ENCODE measurements at places on chromosomes 3 and 15.

GRCh38 chr15:65081758-65082157, 5.2 kb downstream of the KBTBD13 start:
- DNase-seq, result no peak

DNA sequence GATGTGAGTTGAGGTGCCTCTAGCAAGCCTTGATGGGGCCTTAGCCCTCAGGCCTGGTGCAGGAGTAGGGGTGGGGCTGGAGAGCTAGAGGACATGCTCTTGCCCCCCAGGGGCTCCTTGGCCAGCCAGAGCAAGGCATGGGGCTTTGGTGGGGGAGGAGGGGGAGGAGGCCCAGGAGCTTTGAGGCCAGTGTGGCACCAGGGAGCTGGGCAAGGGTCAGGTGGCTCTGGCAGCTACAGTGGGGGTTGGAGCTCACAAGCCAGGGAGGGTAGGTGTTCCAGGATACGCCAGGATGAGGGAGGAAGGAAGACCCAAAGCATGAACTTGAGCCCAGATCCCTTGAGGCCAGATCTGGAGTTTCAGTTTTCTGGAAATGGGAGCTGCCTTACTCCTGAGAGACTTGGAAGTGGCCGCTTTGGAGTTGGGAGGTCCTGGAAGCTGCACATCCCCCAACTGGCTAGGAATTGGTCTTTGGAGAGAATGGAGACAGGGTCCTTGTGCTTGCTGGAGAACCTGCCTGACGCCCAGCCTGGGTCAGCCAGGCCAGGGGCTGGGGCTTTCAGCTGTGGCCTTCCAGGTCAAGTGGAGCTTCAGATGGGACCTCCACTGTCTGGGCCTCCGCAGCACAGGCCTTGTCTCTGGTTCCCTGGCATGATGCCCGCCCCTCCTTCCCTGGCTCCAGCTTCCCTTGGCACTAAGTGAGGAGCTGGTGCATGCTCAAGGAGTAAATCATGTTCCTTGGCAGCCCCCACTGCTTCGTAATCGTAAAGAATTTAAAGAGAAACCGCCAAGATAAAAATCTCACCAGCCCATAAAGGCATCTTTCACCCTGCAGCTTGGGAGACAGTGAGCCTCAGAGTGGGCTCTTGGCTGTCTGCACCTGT, 8.7 kb downstream of the SEMA3F start:
- DNase-seq, result no peak

- DNase-seq, result no peak
Observed at GRCh38 chr15:73873889-73874511, 636 bp downstream of the TBC1D21 start.

DNA sequence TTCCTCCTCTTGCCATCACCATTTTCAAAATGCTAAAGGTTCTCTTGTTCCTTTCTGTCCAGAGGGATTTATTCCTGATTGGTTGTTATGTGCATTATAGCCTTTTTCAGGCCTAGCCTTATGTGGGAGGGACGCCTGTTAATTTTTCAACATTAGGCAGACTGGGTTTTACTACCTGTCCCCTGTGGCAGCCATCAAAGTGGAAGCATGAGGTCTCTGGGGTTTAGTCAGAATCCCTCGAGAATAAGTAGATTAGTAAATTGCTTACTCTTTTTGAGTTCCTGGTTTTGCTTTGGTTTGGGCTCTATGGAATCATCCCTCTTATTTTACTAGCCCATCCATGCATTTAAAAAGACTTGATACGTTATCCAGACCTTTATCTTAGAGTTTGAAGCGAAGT, 32.4 kb downstream of the PAK2 start:
- no peak for DNase-seq

- DNase-seq, result no peak
Observed at GRCh38 chr3:5016211-5017161, 37.2 kb downstream of the BHLHE40 start.

DNA sequence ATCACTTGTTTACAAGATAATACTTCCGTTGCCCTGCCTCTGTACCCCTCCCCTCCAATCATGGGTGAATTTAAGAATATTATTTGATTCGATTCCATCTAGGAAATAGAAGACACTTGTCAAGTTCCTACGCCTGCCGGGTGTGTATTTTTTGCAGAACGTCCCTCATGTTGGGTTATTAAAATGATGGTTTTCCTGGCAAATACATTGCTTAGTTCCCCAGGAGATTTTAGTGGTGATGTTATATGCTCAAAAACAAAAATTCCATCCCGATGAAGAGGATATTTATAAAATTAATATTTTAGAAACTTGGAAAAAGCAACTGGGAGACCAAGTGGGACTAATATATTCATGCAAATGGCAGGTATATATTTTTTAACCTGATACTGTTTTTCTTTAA, 548.4 kb downstream of the EDEM1 start:
- DNase-seq, result no peak

GRCh38 chr3:142889212-142890014, 530 bp upstream of the PCOLCE2 start:
- no peak for DNase-seq

DNA sequence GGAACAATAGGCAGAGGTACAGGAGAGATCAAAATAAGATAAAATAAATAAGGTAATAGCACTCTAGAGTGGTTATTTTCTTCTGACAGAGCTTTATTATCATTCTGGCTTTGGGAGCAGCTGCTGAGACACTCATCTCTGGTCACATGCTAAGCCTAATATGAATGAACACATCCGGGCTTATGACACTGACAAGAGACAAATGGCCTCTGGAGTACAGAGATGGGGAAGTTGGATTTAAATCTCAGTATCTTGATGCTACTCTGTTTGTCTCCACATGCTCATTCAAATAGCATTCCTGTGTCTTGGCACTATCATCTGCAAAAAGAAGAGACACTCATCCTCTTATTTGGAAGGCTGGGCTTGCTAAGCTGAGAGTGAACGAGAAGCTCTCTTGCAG, 55.6 kb downstream of the TMEM45A start:
- no peak for DNase-seq

- DNase-seq, result no peak
Observed at GRCh38 chr3:187748050-187748481, 2.8 kb upstream of the BCL6 start.

GRCh38 chr3:69092030-69092516, 7.3 kb downstream of the ARL6IP5 start:
- no peak for DNase-seq

DNA sequence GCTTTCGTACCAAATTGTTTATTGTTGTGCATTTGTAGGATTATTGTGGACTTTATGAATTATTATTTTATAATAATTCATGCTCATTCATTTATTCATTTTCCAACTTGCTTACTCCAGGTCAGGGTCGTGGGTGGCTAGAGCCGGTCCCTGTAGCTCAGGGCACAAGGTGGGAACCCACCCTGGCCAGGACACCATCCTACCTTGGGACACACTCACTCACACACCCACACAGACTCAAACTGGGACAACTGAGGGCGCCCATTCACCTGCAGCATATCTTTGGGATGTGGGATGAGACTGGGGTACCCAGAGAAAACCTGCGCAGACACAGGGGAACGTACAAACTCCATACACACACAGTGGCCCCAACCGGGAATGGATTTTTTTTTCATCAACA, 40.6 kb downstream of the SSUH2 start:
- no peak for DNase-seq

DNA sequence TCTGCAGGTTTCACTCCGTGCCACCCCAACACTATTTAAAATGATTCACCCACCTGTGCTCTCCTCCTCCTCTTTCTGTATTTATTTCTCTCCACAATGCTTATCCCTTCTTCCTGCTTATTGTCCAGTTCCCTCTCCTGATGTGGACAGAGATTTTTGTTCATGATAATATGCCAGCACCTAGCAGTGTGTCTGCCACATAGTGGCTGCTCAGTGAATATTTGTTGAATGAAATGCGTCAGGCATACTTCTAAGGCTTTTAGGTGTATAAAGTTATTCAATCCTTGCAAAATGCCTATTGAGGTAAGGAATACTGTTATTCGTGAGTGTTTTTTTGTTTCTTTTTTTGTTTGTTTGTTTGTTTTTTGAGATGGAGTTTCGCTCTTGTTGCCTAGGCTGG, 67.5 kb upstream of the MME start:
- no peak for DNase-seq

- no peak for DNase-seq
Observed at GRCh38 chr3:23629181-23629894, 176.4 kb upstream of the UBE2E1 start.

DNA sequence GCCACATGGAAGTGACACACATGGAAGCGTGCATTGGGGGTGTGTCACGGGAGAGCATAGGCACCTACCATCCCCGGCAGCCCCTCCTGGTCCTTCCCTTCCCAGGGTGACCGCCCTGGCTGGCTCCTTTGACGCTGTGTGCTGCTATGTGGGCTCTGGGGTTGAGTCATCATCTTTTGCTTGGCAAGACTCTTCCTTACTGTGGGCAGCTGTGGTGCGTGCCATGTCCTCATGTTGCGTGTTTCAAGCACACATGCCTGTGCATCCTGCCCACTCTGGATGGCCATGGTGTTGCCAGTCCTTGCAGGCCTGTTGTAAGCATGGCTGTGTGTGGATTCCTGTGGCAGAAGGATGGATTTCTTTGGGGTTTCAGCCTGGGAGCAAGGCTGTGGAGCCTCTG, 14.0 kb downstream of the PLXNA1 start:
- no peak for DNase-seq

GRCh38 chr3:169250000-169250399, 413.5 kb downstream of the MECOM start:
- no peak for DNase-seq

- DNase-seq, result no peak
Observed at GRCh38 chr3:177633671-177634207, 436.5 kb upstream of the TBL1XR1 start.

DNA sequence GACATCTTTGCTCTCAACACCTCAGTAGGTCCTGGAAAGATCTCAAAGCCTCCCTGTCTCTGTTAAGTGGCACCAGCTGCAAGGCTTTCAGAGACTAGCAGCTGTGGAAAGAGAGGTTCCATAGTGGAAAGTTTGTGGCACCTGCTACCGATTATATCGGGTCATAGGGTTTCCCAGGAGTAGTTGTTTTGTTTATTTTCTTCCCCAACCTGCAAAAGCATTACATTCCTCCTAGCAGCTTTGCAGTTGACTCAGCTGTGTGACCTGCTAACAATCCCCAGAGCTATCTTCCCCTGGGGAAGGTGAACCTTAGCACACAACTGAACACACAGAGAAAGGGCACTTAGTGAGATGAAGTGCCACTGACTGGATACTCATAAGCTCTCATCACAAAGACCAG, 598.9 kb upstream of the GRM7 start:
- no peak for DNase-seq

- no peak for DNase-seq
Observed at GRCh38 chr3:147574621-147575020, 165.5 kb downstream of the ZIC1 start.

DNA sequence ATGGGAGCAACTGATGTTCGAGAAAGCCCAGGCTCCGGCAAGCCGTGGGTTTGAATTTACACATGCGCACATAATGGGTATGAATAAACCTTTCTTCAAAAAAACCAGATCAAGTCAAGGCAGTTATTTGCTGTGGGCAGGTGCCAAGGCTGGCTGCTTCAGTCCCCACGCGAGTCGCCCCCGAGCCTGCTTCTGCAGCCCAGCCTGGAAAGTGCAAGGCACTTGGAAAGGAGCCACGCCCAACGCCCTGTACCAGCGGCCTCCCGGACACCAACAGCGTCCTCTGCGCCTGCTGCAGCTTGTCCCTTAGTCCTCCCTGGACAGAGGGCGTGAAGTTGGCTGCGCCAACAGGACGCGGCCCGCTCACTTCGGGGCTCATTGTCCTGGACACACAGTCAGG, 68.9 kb downstream of the KLF15 start:
- DNase-seq, result no peak

- no peak for DNase-seq
Observed at GRCh38 chr15:60584355-60584998, 105.5 kb upstream of the ICE2 start.

DNA sequence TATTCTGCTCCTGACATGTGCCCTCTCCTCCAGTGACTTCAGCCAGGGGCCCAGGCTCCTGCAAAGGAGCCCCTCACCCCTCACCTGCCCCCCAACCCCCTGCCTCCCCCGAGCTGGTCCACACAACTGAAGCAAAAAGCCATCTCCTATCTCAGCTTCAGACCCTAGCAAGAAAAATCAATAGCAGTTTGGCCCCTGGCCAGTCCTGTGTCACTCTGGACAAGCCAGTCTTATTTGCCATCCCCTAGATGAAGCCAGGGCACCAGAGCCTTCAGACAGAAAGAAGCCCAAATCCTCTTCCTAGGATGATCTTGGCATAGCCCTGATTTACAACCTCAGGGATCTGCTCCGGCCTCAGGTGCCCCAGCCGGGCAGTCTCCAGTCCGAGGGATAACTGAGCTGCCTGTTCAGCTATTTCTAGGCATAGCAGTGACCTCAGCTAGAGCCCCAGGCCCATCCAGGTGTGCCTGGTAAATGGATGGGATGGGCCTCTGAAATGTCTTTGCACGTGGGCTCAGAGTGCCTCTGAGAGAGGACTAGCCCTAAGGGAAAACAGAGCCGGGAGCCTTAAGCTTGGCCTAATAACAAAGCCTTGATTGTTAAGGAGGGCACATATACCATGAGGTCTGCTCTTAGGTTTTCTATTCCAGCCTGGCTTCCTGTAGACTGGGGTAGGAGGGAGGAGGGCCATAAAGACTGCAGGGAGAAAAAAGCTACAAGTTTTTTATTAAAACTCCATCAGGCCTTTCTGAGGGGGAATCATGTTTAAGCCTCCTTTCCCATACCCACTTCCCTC, 242.0 kb downstream of the SHQ1 start:
- DNase-seq, result no peak

- DNase-seq, result no peak
Observed at GRCh38 chr15:71443538-71443937, 328.3 kb downstream of the THSD4 start.

DNA sequence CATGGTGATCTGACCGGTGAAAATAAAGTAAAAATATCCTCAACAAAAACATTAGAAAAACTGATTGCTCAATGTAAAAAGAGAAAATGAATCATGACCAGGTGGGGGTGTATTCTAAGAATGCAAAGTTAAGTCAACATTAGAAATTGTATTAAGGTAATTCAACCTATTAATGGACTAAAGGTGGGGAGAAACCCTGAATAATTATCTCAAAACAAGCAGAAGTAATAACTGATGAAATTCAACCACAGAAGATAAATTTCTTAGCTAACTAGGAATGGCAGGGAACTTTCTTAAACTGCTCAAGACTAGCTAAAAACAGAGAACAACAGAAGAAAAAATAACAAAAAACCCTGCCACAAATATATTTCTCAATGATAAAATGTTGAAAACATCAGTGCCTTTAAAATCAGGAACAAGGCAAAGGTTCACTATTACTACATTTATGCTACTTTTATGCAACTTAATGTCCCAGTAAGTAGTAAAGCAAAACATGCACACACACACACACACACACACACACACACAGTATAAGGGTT, 204.4 kb upstream of the THBS1 start:
- no peak for DNase-seq

- DNase-seq, result no peak
Observed at GRCh38 chr3:100902572-100902971, 90.6 kb downstream of the ABI3BP start.

- no peak for DNase-seq
Observed at GRCh38 chr15:42915654-42916315, 4.8 kb downstream of the TTBK2 start.

DNA sequence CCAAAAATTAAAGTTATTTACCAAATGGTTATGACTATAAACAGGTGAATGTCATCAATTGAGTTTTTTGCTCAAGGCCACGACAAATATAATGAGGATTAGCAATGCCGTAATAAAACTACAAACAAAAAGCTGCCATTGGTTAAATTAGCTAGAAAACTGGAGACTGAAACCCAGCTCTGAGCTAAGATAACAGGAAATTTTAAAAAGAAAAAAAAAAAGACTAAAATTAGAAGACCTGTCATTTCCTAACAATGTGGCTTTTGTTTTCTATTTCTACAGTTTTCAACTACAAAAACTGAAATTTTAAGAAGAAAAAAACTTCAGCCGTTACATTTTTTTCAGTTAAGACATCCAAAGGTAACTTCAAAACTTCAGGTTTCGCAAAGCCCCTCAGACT, 9.7 kb downstream of the SLC12A6 start:
- no peak for DNase-seq

Data from GM12892 (cell line).